ENCODE measurements at places on chromosomes 13 and 19. TPM values are rescaled to one million over a fixed set of nuclear protein-coding genes. Genes with fewer than 3 reads are reported as not detected.

The CEACAM16 gene
- not detected for total RNA-seq

- no peak for DNase-seq
Observed at GRCh38 chr13:29855009-29855408, 4.6 kb upstream of the UBL3 start.

GRCh38 chr13:93476175-93476574 is 249.6 kb downstream of the GPC6 start:
- peak; percentile 9 for DNase-seq

- DNase-seq, result no peak
Observed at GRCh38 chr13:76016799-76017400, 380.8 kb downstream of the LMO7 start.

- DNase-seq, result no peak
Observed at GRCh38 chr13:94556041-94556440, 39.9 kb downstream of the TGDS start.

Measured in HFFc6 (cell line).